ENCODE measurements at places on chromosomes 2 and 18.

- no peak for DNase-seq
Measured at GRCh38 chr2:174957050-174957449, 48.1 kb downstream of the CHN1 start.

DNA sequence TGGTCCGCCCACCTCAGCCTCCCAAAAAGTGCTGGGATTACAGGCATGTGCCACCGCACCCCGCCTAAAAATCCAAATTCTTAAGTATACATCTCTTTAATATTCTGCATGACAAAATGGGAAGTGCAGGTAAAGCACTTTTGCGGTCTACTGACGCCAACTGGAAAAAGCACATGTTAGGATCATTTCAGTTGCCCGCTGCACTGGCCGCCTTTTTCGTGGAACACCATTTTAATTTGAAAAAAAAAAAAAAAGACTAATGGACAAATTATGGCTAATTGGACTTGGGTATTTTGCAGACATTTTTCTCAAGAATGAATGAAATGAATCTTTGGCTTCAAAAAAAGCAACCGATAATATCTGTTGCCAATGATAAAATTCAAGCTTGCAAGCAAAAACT, 129.3 kb upstream of the GPC1 start:
- no peak for DNase-seq

DNA sequence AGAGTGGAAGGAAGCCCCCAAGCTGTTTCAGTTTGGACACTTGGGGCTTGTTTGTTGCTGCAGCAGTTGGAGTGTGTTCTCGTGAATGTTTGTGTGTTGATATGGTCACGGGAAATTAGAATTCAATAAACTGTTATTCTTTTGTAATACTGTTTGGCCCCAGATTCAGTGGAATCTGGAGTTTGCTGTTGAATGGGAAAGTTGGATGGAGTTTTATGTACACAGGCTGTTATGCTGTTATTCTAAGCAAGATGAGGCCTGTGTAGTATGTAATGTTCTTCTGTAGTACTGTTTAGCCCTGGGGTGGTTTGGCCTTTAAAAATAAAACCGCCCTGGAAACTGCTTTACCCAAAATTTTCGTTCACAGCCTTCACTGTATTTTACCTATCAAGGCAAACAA, 810.4 kb upstream of the HS6ST1 start:
- DNase-seq: no peak

GRCh38 chr2:173027181-173028128, 48.2 kb upstream of the MAP3K20 start:
- DNase-seq: peak; percentile 62

- DNase-seq: no peak
Measured at GRCh38 chr2:83081826-83082690, 1377.0 kb downstream of the SUCLG1 start.

DNA sequence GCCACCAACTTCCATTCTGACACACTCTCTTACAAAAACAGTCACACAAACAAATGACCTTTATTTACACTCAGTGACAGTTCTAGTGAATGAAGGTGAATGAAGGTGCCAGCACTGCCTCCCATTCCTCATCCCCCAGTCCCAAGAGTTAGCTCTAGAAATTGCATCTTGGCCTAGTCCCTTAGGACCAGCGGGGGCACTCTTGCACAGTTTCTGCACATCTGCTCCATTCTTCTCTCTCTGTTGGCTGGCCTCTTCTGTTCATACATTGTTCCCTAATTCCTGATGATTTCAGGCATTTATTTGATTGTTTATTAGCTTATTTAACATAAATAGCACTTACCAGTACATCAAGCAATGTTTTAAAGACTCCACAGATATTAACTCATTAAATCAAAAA, 30.9 kb downstream of the GAREM1 start:
- no peak for DNase-seq

DNA sequence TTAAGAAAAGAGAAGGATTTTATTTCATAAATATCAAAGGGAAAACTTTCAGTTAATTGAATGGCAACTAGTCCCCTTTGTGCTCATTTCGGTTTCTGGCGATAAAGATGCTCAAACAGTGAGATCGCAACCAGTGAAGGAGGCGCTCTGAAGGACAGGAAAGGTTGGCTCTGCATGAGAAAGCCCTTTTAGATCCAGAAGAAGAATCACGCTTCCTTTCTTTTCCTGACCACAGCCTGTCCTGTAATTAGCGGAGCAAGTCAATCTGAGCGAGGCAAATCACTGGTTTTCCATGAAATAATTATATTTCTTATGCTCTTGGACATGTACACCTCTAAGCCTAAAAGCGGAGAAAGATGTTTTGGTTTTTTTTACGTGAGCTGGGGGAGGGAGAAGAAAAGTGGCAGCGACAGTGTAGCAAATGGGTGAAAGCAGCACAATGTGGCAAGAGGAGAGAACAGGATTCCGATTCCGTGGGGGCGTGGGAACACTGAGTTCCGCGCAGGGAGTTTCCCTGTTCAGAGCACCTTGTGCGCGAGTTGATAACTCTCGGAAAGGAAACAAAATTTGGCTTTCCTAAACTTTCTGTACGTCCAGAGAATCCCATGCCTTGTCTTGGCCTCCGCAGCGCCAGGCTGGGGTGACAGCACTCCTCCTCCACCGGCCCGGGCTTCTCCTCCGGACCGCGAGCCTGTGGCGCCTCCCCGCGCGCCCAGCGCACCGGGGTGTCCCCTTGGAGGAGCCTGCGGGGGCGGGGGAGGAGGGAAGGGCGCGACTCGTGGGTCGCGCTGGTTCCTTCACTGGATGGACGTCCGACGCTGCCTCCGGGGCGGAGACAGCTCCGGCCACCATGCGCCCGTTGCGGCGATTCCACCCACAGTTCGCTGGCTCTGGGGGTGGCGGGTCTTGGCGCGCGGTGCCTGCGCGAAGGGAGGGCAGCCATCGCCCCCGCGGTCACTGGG, 620 bp upstream of the SLC9A2 start:
- DNase-seq: no peak

- no peak for DNase-seq
Measured at GRCh38 chr2:112713585-112713925, 7.3 kb upstream of the NT5DC4 start.

DNA sequence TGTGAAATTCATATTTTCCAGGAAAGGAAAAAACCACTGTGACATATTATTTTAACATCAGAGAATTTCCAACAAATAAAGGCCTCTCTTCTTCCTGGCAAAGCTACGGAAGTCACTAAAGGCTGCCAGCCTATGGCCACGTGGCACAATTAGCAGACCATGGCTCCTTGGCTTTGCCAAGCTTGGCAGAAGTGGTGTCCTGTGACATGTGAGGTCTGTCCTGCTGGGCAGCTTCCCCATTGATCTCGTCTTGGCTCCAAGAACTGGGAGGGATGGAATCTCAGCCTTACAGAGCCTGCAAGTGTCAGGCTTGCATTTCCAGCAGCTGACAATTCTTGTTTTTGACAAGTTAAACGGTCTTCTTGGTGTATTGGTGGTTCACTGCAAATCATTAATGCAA, 226.9 kb upstream of the THSD7B start:
- DNase-seq: no peak

- no peak for DNase-seq
Measured at GRCh38 chr2:149004836-149005235, 33.7 kb upstream of the LYPD6B start.

- no peak for DNase-seq
Measured at GRCh38 chr2:128525653-128526052, 207.0 kb upstream of the HS6ST1 start.

DNA sequence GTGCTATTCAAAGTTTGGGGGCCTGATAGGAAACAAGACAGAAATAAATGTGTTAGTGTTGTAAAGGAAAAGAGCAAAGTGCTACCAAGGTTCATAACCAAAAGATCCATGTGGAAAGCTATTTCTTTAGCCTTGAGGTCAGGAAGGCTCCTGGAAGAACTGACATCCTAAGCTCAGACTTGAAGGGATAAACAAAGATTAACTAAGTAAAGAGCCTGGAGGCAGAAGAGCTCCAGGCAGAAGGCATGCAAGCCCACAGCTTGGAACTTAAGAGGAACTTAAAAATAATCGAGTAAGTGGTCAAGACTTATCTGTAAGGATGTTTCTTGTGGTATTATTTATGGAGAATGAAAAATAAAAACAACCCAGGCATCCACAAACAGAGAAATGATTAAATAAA, 245.0 kb upstream of the MGAT5 start:
- no peak for DNase-seq

DNA sequence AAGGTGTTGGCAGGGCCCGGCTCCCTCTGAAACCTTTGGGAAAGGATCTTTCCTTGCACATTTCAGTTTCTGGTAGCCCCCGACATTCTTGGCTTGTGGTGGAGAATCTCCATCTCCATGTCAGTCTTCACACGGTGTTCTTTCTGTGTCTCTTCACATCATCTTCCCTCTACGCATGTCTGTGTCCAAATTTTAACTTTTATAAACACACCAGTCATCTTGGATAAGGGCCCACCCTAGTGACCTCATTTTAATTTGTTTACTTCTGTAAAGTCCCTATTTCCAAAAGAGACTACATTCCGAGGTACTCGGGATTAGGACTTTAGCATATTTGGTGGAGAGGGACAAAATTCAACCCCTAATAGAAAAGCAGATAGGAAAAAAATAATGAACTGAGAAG, 138.4 kb downstream of the GALNT3 start:
- DNase-seq: no peak

GRCh38 chr2:19846030-19846429, 55.8 kb downstream of the TTC32 start:
- DNase-seq: no peak

DNA sequence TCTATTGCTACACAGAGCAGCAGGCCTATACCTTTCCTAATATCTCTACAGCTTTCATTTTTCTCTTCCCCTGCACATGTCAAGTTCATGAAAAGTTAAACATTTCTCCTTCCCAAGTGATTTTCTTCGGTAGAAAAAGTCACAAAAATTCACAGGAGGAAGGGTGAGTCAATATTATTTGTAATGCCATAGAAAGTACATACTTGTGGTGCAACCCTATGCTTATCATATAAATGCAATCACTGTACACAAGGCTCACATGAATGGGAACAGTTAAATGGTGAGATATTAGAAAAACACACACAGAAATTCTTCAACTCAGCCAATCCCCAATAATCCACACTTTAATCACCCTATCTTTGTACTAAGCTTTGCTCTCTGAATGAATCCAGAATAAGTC, 651.6 kb downstream of the LRRTM4 start:
- DNase-seq: no peak

GRCh38 chr2:164661349-164661748, 40.1 kb upstream of the GRB14 start:
- DNase-seq: no peak

DNA sequence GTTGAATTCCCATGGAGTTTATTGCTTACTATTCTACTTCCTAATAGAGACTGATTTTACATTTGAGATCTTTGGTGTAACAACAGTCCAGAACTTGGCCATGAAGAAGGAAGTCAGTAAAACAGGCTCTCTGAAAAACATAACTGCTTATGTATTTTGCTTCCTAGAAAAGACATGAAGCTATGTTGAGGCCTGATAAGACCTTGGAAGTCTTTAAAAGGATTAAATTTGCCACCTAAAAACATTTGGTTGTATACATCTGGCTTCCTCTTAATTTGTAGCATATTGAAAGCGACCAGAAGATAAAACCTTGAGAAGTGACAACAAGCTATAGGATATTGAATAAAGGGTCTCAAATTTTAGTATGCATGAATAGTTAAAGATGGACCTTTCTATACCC, 36.4 kb downstream of the PTRHD1 start:
- no peak for DNase-seq

DNA sequence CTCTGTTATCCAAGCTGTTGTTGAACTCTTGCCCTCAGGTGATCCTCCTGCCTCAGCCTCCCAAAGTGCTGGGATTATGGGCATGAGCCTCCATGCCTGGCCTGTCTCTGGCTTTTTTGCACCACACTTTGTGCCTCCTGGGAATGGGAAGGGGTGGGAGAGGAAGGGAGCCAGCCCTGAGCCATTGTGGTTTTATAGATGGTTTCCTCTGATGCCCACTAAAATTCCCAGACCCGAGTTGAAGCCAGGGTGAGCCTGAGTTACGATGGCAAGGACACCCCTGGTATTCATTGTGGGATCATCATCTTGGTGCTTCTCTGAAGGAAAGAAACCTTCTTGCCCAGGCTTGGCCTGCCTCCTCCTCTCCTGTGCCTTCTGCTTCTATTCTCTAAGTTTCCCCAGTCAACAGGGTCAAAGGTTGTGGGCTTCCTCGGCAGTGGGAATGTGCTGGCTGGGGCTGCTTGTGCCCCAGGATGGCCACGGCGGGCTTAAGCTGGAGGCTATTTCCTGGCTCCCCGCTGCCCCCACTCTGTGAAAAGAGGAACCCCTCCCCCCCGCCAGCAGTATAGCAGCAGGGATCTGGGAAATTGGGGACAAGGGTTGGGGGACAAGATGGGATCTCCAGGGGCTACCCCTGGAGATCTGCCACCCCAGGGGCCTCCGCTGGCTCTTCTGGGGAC, 106.2 kb downstream of the STPG4 start:
- DNase-seq: no peak

DNA sequence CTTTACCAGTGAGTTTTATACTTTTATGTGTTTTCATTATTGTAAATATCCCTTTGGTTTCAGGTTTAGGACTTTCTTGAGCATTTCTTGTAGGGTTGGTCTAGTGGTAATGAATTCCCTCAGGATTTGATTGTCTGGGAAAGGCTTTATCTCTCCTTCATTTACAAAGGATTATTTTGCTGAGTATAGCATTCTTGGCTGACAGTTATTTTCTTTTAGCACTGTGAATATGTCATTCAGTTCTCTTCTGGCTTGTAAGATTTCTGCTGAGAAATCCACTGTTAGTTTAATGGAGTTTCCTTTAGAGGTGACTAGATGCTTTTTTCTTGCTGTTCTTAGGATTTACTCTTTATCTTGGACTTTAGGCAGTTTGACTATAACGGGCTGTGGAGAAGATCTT, 373.9 kb downstream of the TSN start:
- no peak for DNase-seq

- DNase-seq: no peak
Measured at GRCh38 chr2:102664471-102664909, 45.1 kb downstream of the SLC9A2 start.

- no peak for DNase-seq
Measured at GRCh38 chr2:44752761-44753160, 188.7 kb upstream of the SIX3 start.

GRCh38 chr2:143674051-143674450, 544.8 kb downstream of the ARHGAP15 start:
- no peak for DNase-seq

DNA sequence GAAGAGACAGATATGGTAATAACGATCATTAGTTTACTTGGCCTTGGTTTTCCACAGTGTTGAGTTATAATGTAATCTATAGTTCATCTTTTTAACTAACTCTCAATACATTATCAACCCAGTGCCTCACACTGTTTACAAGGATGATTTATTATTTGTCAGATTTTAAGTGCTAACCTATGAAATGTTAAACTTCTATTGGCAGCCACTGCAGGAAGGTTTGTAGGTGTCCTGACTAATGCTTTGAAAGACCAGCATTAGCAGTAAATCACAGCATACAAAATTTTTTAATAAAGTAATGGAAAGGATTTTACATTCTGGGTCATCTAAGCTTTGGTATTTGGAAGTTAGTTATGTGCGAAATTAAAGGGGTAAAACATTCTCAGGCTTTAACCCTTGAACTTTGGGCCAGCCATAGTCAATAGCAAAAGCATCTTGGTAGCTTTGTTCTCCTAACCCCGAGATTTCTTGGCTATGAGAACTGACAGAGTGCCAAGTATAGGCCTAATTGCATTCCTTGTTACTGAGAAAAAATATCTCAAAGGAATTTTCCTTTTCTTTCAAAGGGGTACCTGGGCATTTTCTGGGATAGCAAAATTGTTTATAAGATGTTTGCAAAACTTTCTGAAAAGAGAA, 30.6 kb downstream of the SPATS2L start:
- DNase-seq: no peak

- DNase-seq: no peak
Measured at GRCh38 chr2:145194673-145195072, 674.8 kb upstream of the ZEB2 start.

- no peak for DNase-seq
Measured at GRCh38 chr2:38178119-38178518, 102.2 kb upstream of the CYP1B1 start.
